Activated CD8-positive, alpha-beta memory T cell treated with anti-CD3 and anti-CD28 coated beads for 1 hour (primary cell): ENCODE measurements at places on chromosomes 16 and 17.

- no peak for DNase-seq
Measured at GRCh38 chr16:80824623-80825364, 20.4 kb upstream of the CDYL2 start.

DNA sequence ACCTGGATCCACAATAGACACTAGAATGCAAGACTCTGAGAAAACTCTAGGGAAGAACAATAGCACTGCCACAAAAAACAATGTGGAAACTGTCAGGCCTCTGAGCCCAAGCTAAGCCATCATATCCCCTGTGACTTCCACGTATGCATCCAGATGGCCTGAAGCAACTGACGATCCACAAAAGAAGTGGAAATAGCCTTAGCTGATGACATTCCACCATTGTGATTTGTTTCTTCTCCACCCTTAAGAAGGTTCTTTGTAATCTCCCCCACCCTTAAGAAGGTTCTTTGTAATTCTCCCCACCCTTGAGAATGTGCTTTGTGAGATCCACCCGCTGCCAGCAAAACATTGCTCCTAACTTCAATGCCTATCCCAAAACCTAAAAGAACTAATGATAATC lies 39.2 kb upstream of the TNRC6C start:
- no peak for DNase-seq

DNA sequence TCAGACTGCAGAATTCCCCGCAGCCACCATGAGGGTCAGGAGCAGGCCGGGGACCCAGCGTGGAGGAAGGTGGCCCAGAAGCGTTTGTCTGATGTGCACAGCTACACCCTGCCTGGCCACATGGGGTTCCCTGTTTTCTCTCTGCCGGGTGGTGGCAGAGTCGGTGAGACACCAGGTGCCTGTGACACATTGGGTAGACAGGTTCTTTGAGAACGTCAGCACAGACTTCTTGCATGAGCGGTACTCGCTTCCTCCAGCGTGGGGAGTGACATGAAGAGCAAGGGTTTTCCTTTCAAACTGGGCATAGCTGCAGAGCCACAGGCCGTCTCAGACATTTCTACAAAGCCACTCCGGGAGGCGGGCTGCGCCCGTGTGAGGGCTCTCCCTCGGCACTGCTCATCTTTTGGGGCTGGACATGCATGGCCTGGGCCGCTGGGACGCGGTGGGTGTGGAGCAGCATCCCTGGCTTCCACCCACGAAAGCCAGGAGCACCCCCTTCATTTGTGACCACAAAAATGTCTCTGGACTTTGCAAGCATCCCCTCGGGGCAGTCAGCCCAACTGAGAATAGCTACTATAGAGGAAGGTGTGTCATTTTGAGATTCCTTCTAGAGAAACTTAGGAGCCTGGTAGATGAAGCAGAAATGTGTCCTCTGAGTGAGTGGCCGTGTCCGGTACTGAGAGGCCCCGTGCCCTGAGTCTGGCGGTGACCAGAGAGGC lies 26.0 kb downstream of the NME3 start:
- DNase-seq = no peak

DNA sequence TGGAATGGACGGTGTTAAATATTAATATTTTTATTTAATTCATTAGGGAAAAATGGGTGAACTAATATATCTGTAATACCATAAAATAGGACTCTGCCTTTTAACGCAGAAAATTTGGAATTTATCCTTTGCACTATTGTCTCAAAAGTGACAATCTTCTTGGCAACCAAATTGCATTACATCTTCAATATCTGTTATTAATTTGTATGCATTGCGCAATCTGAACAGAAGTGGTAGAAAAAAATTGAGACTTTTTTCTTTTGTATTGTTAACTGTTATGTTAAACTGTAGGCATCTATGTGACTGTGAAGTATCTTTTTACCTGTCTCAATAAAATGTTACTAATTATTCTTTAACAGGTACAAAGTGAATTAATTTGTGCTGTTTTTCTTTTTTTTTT lies 55.6 kb downstream of the PPM1E start:
- DNase-seq = no peak

DNA sequence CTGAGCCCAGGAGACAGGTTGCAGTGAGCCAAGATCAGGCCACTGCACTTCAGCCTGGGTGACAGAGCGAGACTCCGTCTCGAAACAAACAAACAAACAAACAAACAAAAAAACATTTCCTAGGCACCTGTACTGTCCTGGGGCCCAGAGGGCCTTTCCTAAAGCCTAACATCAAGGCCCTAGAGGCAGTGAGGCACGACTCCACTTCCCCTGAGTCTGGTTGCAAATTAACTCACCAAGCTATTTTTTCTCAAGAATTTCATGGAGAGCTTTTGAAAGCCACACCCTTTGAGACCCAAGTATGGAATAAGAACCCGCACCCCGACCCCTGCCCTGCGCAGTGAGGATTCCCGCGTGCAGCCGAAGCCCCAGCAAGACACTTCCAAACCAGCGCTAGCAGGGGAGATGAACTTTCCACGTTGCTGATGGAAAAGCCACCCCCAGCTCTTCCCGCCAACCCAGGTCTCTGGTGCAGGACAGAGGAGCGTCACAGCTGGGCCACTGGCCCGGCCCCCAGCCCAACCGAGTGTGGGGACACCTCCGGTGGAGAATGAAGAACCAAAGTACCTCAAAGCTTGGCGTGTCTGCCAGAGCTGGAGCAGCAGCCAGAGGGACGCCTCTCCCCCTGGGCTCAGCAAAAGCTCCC lies 1.2 kb downstream of the CHST5 start:
- no peak for DNase-seq

DNA sequence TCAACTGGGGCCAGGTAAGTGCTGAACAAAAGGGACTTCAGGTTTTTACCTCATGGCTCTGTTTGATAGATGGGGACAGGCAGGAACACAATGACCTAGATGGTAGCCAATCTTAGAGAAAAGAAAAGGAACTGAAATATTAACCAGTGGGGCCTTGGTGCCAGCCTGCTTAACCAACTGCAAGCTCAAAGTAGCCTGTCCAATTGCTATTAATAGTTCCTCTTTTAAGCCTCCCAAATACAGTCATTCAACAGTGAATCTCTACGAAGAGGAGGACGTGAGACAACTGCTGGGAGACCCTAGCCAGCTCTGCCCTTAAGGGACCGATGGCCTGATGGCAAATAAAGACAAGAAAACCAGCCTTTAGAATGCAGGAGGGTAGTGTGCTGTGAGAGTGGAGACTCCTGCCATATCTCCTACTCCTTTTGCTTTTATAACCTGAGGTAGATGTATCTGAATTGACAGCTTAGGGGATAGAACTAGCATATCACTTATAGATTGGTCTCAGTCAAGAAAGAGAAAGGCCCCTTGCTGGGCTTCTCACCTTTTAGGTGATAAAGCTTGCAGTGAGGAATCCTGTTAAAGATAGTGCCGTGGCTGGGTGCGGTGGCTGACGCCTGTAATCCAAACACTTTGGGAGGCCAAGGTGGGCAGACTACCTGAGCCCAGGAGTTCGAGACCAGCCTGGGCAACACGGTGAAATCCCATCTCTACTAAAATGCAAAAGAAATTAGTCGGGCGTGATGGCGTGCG lies 28.3 kb downstream of the ARSG start:
- DNase-seq = no peak

GRCh38 chr17:76940738-76941350 lies 72.6 kb downstream of the MGAT5B start:
- DNase-seq = no peak

DNA sequence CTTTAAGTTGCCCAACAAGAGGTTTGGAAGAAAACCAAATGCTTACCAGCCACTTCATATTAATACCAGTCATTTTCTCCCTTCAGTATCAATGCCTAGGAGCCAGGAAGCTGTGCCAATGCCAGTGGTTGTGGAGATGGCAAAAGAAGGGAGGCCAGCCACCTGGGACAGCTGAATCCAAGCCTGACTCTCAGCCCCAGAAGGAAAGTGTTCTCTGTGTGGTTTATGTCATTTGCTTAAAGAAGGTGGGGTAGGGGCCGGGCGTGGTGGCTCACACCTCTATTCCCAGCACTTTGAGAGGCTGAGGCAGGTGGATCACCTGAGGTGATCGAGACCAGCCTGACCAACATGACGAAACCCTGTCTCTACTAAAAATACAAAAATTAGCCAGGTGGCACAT lies 13.4 kb downstream of the C17orf78 start:
- no peak for DNase-seq

DNA sequence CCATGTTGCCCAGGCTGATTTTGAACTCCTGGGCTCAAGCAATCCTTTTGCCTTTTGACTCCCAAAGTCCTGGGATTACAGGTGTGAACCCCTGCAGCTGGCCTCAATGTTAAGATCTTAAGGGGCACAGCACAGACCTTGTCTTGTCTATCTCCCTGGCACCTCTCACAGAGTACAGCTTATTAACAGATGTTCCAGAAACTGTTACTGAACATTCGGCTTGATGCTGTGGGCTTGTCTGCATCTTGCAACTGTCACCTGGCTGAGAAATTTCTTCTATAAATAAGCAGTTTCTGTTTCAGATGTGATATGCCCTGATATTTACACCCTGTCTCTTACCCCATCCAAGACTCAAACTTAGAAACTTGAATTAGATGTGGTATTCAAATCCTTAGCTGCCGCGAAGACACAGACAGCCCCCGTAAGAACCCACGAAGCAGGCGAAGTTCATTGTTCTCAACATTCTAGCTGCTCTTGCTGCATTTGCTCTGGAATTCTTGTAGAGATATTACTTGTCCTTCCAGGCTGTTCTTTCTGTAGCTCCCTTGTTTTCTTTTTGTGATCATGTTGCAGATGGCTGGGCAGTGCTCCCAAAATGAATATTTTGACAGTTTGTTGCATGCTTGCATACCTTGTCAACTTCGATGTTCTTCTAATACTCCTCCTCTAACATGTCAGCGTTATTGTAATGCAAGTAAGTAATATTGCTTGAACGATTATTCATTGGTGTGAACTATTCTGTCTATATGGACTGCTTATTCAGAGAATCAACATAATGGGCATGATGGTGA lies at the start of gene TNFRSF17:
TSS of gene TNFRSF17 (plus strand) at position 450 of the 791 bp plus-strand sequence. CDS start at position 565, 115 bp downstream.
- DNase-seq = no peak

- no peak for DNase-seq
Measured at GRCh38 chr16:66435896-66436295, 8.8 kb downstream of the BEAN1 start.

DNA sequence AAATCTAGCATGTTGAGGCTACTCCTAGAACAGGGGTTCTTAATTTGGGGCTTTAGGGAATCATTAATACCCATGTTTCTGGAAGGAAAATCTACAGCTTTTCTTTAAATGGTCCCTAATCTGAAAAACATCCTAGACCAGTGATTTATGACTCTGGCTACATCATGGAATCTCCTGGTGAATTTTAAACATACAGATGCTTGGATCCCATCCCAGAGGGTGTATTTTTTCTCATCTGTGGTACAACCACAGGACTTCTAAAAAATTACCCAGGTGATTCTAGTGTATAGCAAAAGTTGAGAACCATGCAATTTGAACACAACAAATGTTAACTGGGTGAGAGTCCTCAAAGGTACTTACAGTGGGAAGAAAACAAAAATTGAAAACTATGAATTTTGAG lies 41.5 kb downstream of the KANSL1 start:
- no peak for DNase-seq
